A375 (cell line): ENCODE measurements at places on chromosomes 2 and 18. TPM values are rescaled to one million over a fixed set of nuclear protein-coding genes. Genes with fewer than 3 reads are reported as not detected.

GRB14 gene
- total RNA-seq = 0.45 and 0.53 TPM in 2 replicates

PIEZO2 gene
- 0.79 and 3.7 TPM in 2 replicates for total RNA-seq

AKAIN1 gene
- total RNA-seq = not detected in 2 replicates

CYS1 gene
- total RNA-seq = 0.13 and 1.7 TPM in 2 replicates

STEAP3 gene
- total RNA-seq = 3.2 and 4.1 TPM in 2 replicates

CRACDL gene
- 0.37 TPM in 1 of 2 replicates, not detected in the other for total RNA-seq

POTEJ gene
- 0.03 and 0.19 TPM in 2 replicates for total RNA-seq

PLEK gene
- total RNA-seq = not detected in 2 replicates

SLC30A3 gene
- total RNA-seq = 0.66 and 1.2 TPM in 2 replicates

SPR gene
- 36.2 and 36.9 TPM in 2 replicates for total RNA-seq

COL6A3 gene
- total RNA-seq = 7.3 and 8.0 TPM in 2 replicates

CPS1 gene
- 11.1 and 11.3 TPM in 2 replicates for total RNA-seq

CDH2 gene
- total RNA-seq = 37.2 and 37.7 TPM in 2 replicates

UGT1A5 gene
- total RNA-seq = not detected in 2 replicates

LIPG gene
- 0.38 and 0.72 TPM in 2 replicates for total RNA-seq

INHBB gene
- total RNA-seq = 0.19 and 0.23 TPM in 2 replicates
